ENCODE measurements at places on chromosomes 16 and 17.

GRCh38 chr17:37212179-37212578 is 163.6 kb upstream of the C17orf78 start:
- no peak for DNase-seq

DNA sequence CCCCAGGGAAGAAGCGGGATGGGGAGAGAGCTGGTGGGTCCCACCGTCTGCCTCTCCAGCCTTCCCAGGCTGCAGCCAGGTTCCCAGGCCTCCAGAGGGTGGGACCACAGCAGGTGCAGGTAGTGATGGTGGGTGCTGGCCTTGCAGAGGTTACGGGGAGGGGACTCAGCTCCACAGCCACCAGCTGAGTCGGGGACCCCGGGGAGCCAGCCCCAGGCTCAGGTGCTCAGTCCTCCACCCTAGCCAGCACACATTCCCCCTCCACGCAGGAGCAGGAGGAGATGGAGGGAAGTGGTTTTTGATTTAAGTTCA is 5.0 kb downstream of the TP53I13 start:
- DNase-seq, result no peak

DNA sequence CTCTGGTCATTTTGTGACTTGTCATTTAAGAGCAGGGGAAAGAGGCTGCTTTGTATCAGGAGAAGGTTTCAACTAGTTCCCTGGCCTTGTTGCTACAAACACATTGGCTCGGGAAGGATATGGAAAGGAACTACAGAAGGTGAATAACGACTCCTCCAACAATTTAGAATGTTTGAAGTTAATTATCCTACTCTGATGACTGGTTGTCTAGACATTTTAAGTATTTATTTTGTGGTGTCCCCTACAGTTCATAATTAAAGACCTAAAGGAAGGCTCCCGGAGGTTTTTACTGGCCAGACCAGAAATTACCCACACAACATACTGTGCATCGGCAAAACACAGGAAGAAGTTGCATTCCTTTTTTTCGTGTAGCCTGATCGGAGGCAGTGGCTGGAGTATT is 515.8 kb upstream of the SALL1 start:
- no peak for DNase-seq

DNA sequence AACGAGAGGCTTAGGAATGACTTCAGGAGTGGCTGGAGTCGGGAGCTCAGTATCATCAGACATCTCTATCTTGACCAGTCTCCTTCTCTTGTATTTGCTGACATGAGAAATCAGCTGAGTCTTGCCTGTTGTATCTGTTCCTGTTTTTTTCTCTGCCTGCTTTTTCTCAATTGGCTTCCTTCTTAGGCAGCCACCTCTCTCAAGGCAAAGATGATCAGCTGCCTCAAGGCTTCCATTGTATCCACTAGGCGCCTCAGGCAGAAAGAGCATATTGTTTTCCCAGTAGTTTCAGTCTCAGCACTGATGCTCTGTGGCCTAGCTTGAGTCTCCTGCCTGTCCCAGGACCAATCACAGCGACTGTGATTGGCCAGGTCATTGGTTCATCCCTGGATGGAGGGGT is 306.2 kb downstream of the CPPED1 start:
- no peak for DNase-seq

DNA sequence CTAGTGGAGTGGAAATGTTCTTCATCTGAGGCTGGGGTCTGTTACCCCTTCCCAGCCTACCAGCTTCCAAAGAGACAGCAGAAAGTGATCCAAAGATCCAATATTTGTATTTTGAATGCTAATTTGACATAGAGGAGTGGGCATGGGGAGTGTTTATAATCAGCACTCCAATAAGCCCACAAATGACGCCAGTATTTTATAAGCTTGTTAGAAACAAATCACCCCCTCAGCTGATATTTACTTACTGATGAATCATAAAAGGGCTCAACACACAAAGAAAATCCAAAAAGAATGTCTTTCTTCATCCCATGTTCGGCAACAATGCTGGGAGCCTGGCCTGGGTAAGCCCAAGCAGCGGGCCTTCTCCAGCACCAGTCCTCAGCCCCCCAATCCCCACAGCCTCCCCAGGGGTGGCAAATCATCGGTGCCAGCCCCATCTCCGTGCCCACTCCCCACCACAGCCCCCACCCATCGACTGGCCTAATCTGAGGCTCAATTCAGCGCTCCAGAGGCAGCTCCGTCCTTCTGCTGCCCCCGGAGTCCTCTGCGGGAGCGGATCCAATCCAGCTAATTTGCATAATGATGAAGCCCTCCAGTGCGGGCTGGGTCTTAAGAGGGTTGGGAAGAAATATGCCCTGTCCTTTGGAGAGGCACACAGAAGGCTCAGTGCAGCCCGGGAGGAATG is 169.5 kb downstream of the C16orf78 start:
- no peak for DNase-seq

DNA sequence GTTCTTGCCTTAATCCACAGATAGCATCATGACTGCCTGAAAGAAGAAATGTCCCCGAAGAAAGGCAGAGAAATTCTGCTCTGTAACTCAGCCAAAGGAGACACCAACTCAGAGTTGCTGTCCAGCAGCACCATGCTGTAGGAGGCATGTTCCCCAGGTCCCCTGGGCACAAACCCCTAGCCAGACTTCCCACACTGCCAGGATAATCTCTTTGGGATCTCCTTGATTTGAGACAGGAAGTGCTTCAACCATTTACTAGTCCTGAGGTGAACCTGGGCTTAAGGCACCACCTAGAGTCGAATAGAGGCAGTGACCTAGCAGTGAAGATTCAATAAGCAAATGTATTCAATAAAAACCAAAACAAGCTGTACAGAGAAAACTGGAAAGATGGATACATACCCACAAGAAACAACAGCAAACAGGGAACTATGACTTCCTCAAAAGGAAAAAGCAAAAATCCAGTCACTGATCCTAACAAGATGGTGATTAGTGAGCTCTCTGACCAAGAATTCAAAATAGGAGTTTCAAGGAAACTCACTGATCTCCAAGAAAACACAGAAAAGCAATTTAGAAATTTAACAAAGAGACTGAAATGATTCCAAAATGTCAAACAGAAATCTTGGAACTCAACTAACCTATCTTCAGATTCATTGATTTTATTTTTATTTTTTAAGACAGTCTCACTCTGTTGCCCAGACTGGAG is 5.7 kb downstream of the OR4D2 start:
- peak; percentile 73 for DNase-seq

- DNase-seq, result no peak
These were observed 12.4 kb downstream of the NAT9 start for GRCh38 chr17:74763565-74764387.

DNA sequence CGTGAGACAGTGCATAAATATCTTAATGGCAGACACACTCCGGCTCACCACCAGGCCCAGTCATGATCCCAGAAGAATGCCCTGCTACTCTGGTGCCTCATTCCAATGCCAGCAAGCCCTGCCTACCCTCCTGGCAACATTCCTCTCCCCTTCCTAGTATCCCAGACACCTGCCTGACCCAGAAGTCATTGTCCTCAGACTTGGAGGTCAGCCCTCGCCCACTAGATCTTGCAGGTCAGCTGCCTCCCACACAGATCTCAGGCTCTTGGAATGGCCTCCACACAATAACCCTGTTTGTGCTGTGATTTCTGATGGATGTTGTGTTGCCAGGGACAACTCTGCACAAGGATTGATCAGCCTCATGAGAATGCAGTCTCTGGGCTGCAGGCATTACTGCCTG is 1.8 kb upstream of the TEX2 start:
- DNase-seq, result no peak

DNA sequence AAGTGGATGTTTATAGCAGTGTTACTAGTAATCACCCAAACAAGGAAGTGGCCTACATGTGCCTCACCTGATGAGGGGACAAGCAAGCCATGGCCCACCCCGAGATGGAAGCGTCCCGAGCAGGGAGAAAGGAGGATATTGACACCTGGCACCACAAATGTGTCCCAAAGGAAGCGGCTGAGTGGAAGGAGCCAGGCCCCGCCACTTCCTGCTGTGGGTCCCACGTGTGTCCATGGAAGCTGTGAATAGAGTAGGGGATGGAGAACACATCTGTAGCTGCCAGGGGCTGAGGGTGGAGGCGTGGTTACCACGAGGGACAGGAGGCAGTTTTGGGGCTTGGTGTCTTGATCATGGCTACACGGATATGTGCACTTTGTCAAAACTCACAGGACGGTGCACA is 49.2 kb downstream of the KCNJ12 start:
- DNase-seq, result no peak

- DNase-seq, result no peak
These were observed 20.4 kb downstream of the SOCS1 start for GRCh38 chr16:11235703-11235991.

- DNase-seq, result no peak
These were observed 12.7 kb upstream of the N4BP1 start for GRCh38 chr16:48622456-48623303.

- DNase-seq, result peak; percentile 24
These were observed 499 bp upstream of the HLF start for GRCh38 chr17:55264278-55264644.

- no peak for DNase-seq
These were observed 8.8 kb downstream of the MBTD1 start for GRCh38 chr17:51251010-51251409.

GRCh38 chr16:58502217-58502921 is 2.4 kb downstream of the NDRG4 start:
- DNase-seq, result no peak

DNA sequence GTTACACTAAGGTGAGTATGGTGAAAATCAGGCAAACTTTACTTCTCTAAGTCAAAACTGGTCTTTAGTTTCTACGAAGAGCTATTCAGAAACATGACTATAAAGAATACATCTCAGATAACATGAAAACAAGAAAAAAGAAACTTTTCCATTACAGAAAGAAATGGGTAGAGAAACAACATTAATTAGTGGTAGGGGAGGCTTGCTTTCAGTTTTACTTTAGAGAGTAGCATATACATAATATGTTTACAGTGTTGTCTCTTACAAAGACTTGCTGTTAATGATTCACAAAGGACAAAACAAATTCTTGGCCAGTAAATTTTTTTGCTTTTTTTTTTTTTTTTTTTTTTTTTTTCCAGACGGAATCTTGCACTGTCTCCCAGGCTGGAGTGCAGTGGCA is 34.2 kb downstream of the CRLF3 start:
- DNase-seq, result no peak

DNA sequence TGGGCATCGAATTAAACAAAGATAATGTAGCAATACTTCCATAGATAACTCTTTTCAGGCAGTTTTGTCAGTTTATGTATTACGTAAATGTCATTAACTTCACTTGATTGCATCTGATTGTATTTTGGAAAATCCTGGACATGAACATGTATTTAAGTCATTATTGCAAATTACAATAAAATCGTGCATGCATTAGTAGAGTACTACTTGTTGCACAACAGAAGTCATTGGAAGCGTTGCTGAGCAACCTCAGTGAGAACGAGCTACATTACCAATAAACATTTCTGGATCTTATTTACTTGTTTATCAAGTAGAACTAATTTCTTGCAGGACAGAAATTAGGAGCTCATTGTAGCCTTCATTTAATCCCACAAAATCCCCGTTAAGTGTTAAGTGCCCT is 6.6 kb downstream of the UNK start:
- no peak for DNase-seq

DNA sequence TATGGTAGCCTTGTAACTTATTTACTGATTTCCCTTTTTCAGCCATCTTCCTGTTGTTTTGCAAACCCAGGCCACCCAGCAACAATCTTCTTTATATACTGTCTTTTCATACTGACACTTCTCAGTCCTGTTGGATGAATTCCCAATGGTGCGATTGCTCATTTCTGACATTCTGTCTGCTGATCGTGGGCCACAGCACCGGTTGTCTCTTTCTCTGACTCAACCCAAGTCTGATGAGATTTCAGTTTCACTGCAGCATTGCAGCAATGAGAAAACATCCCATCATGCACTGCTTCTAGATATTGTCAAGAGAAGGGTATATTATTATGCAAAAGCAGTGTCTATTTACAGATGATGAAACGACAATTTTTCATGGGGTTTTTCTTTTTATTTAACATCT is 349.2 kb upstream of the HSBP1 start:
- no peak for DNase-seq

DNA sequence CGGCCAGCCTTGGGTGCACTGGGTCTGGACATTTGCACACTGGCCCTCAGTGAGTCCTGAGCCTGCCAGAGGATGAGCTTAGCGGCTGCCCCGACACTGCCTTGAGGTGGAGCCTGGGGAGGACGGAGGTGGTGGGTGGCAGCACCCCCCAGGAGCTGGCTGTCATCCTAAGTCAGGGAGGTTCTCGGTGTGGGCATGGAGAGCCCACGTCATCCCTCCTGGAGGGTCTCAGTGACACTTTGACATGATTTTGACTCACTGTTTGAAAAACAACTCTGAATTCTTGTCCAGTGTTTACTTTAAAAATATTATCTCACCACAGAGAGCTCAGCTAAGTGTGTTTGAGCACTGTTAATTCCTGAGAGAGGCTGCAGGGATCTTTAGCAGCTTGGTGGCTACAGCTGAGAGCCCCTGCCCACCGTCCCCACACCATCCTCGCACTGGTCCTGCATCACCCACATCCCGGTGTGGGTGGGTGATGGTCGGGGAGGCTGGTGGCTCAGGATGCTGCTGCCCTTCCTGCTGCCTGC is 63.1 kb downstream of the BANP start:
- no peak for DNase-seq

- no peak for DNase-seq
These were observed 41.1 kb downstream of the TANGO6 start for GRCh38 chr16:68884401-68884800.

DNA sequence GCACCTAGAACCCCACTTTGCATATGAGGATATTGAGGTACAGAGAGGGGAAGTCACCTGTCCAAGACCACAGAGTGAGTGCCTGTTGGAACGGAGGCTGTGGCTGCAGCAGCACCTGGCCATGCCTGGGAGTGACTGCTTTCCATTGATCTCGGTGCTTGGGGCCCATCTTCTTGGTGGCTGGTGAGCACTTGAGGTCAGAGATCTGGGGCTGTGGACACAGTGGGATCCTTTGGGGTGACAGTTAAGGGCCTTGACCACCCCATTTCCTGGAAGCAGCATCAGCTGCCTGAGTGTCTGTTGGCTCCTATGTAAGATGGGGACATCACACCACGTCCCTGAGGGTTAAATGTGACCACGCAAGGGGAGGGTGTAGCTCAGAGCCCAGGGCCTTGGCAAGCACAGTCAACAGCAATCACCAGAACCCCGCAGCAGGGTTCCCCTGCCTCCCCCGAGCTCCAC is 111.7 kb downstream of the IRF8 start:
- DNase-seq, result no peak

DNA sequence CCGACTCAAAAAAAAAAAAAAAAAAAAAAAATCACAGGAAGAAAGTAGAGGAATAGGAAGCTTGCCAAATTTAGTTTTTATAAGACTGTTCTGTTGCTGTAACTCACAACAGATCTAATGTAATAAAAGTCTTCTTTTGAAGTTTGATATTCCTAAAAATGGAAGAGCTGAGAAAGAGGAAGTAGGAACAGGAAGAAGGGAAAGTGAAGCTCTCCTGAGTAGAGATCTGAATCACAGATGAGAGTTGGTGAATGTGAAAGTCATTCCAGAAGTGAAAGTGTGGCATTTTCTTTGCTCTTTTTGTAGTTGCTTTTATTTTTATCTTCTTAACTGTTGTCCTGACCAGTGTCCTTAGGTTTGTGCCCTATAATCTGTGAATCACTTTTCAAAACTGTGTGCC is 2.1 kb downstream of the NMT1 start:
- DNase-seq, result no peak
